T-helper 1 cell (primary cell): ENCODE measurements at places on chromosomes 3 and 15.

GRCh38 chr3:38210141-38210757 lies 44.9 kb downstream of the OXSR1 start:
- no peak for DNase-seq

- no peak for DNase-seq
Measured at GRCh38 chr15:91496754-91497691, 356.5 kb upstream of the SLCO3A1 start.

GRCh38 chr3:99114565-99115291 lies 213.2 kb upstream of the DCBLD2 start:
- DNase-seq: no peak

DNA sequence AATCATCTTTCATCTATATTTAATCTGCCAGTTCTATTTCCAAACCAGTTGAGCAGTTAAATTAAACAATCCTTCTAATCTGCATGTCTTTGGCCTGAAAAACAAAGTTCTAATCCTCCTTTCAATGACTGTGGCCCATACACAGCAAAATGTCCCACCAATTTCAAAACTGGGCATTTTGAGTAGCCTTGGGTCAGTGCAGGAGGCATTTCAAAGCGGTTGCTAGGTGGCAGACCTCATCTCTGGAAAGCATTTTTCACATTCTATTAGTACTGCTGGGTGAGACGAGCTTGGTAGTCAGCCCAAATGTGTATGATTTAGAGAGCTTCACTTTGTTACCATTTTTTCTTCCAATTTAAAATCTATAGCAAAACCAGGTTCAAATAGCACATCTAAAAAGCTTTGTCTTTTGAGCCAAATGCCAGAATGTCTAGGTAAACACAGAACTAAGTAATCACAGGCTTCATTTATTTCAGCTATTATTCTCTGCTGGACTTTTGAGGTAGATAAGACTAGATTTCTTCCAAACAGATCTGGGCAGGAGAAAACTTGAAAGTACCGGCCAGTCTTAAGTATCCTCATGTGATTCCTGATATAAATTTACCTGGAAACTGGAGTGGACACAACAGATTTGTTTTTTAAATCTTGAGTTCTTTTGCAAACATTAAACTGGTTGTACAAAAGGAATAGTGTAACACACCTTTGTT lies 8.9 kb upstream of the ARHGEF26 start:
- no peak for DNase-seq

DNA sequence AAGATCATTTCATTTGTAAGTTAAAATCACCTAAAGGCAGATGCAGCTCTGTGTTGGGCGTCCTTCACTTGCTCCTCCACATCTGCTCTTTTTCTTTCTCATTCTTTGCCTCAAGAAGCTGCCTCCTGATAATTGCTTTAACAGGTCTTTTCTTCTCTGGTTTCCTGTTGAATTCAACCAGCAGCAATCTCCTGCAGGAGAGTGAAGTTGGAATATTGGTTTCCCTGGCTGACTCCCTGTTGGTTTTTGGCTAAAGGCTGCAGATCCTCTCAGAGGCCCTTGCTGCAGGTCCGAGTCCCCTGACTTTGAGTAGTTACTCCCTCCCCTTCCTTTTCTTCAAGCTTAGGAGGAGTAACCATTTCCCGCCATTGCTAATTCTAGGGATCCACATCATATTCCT lies 4.2 kb downstream of the TP63 start:
- no peak for DNase-seq

DNA sequence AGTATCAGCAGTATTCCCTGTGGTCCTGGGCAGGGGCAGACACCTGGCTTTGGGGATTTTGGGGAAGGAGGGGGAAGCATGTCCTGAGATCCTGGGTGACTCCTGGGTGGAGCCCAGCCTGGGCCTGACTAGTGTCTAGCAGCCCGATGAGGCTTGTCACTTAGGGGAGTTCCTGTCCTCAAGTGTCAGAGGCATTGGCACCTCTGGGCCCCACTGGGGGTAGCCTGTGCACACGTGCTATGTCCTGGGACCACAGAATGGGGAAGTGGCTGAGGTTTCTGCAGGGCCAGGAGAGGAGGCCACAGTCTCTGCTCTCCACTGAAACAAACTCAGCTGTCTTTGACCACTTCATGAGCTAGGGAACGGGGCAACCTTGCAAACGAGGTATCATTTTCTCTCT lies 31.5 kb upstream of the ADCY5 start:
- DNase-seq: no peak

GRCh38 chr3:126870608-126871210 lies 112.2 kb upstream of the PLXNA1 start:
- DNase-seq: no peak
